ENCODE measurements at places on chromosomes 5 and 9. TPM values are rescaled to one million over a fixed set of nuclear protein-coding genes. Genes with fewer than 3 reads are reported as not detected.

CLIC3 gene
- 4.9 TPM for total RNA-seq

FOXD4L5 gene
- total RNA-seq, result 0.09 TPM

AQP3 gene
- total RNA-seq, result 15.9 TPM

DNA sequence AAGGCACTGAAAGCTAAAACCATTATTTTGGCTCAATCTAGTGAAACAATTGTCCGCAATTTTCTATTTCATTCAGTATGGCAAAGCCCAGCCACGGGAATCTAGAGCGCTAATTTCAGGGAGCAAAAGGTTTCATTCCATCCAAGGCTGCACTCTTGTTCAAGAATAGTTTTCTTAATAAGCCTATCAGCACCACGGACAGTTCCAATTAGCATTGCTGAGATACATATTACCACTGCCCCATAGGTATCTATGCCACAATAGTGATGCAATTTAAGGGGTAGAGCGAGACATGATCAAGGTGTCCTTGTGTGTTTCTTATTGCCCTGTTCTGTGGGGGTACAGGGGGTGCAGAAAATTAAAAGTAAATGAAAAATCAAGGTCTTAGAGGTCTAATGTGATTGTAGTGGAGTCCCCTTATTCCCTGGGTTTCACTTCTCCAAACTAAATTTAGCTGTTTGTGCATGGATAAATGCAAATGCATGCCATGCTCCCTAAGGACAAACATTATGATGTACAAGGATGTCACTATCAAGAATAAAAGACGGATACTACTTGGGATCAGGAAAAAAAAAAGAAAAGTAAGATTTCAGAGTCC is 45.5 kb downstream of the SPOCK1 start:
- no peak for DNase-seq

- DNase-seq, result no peak
These were observed 272.7 kb upstream of the TRPC7 start for GRCh38 chr5:136638084-136638483.

DNA sequence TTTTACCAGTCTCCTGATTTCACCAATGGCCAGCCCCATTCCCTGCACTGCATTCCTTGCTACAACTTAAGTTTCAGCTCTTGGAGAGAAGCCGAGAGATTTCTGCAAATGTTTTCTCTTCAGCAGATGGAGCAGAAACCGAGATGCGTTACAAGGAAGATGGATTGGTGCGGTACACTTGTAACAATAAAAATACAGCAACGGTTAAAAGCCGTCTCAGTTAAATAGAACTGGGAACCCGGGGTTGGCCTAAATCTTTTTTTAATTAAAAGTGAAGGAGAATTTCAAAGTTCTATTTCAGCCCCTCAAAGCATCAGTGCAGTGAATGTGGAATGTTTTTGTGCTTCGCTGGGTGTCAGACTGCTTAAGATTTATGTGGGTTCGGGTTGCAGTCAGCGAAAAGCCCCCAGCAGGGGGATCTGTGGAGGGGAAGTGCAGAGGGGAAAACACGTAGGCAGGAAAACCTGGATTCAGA is 19.8 kb downstream of the BRINP1 start:
- DNase-seq, result no peak

- DNase-seq, result no peak
These were observed 67.2 kb downstream of the ITGA1 start for GRCh38 chr5:52854949-52855348.

DNA sequence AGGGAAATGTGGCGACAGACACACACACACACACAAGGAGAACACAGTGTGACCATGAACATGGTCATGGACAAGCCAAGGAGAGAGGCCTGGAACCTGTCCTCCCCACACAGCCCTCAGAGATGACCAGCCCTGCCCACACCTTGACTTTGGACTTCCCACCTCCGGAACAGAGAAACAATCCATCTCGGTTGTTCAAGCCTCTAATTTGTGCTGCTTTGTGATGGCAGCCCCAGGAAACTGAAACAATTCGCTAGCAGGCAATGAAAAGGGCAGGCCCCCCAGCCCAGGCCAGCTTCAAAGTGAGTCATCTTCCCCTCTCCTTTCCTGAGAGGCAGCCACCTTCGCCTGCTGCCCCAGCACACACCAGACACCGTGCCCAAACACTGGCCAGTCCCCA is 47.7 kb downstream of the NSUN2 start:
- no peak for DNase-seq

Data from right cardiac atrium (tissue), 5 donors.